ENCODE measurements at places on chromosomes 1 and 21. TPM values are rescaled to one million over a fixed set of nuclear protein-coding genes. Genes with fewer than 3 reads are reported as not detected.
A peak's percentile ranks its signal among the peaks of the same experiment; 100 is the strongest.

- no peak for DNase-seq
Measured at GRCh38 chr21:46489800-46490199, 31.1 kb downstream of the DIP2A start.

DNA sequence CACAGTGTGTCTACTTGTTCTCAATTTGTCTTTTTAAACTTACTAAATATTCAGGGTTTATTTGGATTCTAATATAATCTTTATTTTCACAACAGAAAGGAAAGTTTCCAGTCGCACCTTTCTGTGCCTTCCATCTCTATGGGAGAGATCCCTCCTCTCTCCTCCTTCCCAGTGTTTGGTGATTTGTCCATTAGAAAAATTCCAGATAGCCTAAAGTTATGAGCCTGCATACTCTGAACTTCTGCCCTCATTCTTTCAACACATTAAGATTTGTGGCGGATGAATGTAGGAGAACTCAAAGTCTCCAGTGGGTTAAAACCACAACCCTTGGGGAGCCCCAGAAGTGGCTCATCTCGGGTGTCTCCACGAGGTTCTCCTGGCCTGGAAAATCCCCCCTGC is 3.6 kb downstream of the NHLH2 start:
- no peak for DNase-seq

GRCh38 chr21:37208056-37208721 is 58.9 kb downstream of the VPS26C start:
- peak; percentile 35 for DNase-seq

GRCh38 chr1:63888984-63889383 is 115.2 kb downstream of the ROR1 start:
- no peak for DNase-seq

DNA sequence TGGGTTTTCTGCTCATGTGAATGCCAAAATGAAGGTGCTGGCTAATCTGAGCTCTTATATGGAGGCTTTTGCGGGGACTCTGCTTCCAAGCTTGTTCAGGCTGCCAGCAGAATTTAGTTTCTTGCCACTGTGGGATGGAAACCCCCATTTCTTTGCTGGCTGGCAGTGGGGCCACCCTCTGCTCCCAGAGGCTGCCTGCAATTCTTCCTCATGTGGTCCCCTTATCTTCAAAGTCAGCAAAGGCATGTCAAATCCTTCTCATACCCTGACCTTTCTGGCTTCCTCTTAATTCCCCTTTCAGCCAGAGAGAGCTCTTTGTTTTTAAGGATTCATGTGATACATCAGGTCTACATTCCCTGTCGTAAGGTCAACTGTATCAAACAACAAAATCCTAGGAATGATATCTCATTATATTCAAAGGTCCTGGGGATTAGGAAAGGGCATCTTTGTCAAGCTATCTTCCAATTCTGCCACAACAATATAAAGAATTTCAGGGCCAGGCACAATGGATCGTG is 5.2 kb upstream of the GPR161 start:
- no peak for DNase-seq

GRCh38 chr1:213446496-213446895 is 395.5 kb downstream of the RPS6KC1 start:
- DNase-seq: no peak

DNA sequence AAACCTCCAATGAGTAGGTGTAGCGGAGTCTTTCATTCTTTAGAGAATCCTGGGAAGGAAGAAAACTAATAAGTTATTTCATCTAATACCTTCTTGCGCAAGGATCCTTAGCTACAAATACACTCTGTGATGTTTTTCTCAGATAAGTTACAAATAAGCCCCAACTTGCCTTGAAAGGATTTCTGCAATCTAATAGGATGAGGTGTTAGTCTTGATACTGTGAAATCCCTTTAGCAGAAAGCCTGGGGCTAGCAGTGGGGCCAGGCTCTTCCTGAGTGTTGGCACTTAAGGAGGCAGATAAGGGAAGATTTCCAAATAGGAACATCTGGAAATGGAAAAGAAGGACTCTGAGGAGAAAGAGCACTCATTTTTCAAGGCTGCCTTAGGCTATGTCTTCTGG is 168.0 kb upstream of the DAB1 start:
- DNase-seq: no peak

GRCh38 chr21:46036696-46037330 is 55.2 kb downstream of the COL6A1 start:
- no peak for DNase-seq

DNA sequence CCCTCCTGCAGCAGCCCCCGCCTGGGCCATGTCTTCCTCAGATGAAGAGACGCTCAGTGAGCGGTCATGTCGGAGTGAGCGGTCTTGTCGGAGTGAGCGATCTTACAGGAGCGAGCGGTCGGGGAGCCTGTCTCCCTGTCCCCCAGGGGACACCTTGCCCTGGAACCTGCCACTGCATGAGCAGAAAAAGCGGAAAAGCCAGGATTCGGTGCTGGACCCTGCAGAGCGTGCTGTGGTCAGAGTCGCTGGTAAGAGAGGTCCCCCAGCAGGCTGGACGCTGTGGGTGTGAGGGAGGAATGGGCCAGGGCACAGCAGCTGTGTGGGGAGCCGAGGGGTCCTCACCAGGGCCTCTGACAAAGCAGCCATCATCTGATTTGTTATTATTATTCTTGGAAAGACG is 58.0 kb downstream of the NDUFS5 start:
- DNase-seq: no peak

DNA sequence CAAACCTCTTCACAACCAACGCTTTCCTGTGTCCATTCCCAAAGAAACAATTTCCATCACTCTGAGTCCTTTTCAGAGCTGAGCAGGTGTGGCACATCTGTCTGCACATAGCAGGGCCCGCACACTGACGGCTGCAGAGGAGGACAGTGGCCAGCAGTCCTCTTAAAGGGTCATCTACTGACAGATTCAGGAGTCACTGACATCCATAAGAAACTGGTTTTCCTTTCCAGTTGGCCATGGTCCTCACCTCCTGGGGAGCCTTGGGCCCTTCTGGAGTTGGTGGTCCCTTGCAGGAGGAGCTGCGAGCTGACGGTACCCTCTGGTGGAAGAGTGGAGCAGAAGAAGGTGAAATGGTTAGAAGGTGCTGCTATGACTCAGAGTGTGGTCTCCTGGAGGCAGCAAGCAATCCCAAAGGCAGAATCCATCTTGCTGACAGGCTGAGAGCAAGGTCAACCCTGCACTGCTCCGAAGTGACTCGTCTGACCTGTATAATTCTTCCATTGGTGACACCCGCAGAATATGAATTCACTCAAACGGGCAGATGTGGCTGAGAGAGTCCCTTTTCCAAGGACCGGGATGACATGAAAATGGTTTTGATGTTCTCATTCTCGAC is 278.5 kb upstream of the C1orf174 start:
- no peak for DNase-seq

- DNase-seq: no peak
Measured at GRCh38 chr21:43817157-43818086, 28.0 kb downstream of the RRP1 start.

GRCh38 chr1:225660544-225660946 is 7.6 kb upstream of the ENAH start:
- DNase-seq: no peak

GRCh38 chr21:36347962-36348328 is 27.9 kb downstream of the MORC3 start:
- no peak for DNase-seq

DNA sequence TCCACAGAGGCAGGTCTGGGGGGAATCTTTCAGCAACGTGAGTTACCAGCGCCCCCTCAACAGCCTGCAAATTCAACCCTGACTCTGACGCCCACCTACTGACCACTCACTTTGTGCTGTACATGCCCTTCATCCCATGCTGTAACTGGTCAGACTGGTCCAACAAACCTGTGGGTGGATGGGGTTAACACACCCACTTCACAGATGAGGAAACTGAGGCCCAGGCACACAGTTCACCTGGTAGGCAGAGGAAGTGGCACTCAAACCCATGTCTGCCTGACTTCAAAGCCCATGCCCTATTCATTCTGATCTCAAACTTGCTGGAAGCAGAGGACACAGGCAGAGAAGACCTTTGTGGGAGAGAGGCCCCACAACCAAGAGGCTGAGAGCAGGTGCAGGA is 172.9 kb downstream of the TRABD2B start:
- no peak for DNase-seq

- no peak for DNase-seq
Measured at GRCh38 chr1:229339520-229339919, 3.3 kb downstream of the CCSAP start.

DNA sequence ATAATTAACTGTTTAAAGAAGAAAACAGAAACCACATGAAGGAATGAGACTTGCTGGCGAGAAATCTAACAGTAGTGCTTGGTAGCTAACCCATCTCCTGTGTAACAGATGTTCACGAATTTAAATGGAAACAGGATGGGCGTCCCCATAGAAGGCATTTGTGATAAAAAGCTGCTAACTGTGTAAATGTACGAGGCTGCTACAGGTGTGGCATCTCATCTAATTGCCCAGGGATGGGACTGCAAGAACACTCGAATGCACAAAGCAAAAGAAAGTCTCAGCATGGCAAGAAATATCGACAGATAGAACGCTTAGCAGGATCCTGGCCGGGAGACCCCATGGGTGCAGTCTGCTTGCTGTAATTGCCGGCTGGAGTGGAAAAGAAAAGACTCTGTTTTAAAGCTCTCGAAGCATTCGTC is 112.7 kb downstream of the RUNX1 start:
- no peak for DNase-seq

DNA sequence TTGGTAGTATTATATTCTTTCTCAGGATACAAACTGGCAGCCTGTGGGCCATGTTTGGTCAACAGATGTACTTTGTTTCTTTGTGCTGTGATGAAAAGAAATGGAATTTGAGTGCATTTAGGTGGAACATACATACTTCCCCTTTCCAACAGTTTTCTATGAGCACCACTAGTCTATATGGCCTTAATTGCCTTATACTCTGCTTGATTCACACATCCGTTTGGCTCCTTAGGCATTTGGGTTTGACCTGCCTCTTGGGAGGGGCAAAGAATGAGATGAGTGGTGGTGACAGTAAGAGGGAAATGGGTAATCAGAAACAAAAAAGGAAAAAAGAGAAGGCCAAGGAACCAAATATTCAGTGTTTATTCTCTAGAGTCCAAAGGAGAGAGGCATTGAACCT is 17.0 kb downstream of the CFAP126 start:
- DNase-seq: no peak

DNA sequence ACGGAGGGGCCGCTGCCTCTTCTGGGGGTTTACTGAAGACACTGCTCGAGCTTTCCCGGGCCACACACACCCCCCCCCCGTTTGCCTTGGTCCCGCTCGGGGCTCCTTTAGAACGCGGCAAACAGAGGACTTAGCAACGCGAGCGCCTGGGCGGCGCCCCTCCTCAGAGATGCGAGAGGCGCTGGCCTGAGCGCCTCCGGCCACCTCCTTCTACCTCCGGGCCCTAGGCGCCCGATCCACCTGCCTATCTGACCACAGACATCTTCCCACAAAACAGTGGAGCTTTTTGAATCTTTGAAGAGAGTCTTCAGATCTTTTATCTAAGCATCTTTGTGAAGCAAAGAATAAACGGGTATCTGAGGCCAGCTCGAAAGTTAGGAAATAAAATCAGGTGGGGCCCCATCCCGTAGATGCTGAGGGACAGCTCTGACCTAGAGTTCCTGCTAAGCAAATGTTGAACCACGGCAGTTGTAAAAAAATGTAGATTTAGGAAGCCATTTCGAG is 436 bp upstream of the TTLL7 start:
- peak; percentile 75 for DNase-seq

DNA sequence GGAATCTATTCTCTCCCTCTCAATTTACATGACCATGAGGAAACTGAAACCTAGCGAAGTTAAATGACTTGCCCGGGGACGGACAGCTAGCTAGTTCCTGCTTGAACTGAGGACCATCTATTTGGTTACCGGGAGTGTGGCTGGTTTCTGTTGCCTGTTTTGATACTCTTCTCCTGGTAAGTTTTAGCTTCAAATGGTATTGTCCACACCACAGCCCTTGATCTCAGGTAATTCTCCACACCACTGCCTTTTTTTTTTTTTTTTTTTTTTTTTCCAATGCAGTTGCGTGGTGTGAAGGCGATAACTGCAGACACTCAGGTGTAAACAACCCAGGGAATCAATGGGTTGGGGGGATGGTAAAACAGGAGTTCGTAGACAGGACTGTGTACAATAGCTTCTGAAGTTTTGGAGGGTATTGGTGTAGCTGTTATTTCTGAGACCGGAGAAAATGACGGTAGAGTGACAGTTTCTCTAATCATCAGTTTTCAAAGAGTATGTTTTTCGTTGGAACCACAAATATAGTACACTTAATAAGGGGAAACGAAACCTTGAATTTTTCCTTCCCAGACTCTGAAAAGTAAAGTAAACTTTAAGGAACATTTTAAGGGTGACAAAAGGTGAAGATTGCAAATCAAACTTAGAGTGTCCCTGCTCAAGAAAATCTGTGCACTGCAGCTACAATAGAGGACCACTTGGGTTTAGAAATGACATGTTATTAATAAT is 125.3 kb upstream of the CACYBP start:
- peak; percentile 33 for DNase-seq

- DNase-seq: no peak
Measured at GRCh38 chr21:42213082-42213774, 5.7 kb upstream of the ABCG1 start.

GRCh38 chr1:203136409-203137042 is 9.0 kb downstream of the ADORA1 start:
- DNase-seq: no peak

- peak; percentile 64 for DNase-seq
Measured at GRCh38 chr1:10507111-10507879, 32.5 kb downstream of the PEX14 start.

- DNase-seq: no peak
Measured at GRCh38 chr1:108961198-108961597, 2.1 kb downstream of the CLCC1 start.

DNA sequence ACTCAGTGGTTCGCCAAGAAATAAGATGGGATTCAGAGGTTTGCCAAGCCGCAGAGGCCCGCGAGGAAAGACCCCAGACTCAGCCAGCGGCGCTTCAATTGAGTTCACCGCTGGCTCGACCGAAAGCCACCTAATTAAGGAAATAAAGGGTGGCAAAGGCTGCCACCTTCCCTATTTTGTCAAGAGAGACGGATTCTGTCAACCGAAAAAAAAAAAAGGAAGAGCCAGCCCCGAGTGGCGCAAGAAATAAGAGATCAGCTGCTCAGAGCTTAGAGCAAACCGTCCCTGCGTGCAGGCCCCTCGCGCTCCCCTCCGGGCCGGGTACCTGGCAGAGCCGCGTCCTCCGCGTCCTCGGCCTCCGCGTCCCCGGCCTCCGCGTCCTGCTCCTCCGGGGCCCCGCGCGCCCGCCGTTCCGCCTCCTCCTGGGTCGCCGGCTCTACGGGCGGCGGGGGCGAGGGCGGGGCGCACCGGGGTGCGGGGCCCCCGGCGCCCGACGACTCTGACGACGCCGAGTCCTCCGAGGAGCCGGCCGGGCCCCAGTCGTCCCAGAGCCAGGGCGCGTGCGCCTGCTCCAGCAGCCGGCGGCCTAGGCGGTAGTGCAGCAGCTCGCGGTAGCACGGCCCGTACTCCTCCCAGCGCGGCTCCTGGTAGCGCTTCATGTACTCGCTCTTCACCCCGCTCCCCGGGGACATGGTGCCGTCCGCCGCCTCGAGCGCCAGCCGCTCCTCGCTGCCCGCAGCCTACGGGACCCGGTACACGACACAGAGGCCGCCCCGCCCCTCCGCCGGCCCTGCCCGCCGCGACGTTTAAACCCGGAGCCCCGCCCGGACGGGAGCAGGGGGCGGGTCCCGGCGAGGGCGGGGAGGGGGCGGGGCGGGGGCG is 832 bp downstream of the CCSAP start:
- peak; percentile 73 for DNase-seq

The DUSP10 gene
- polyA plus RNA-seq: 12.0 TPM

The LCE2C gene
- not detected for polyA plus RNA-seq

The NKAIN1 gene
- polyA plus RNA-seq: 2.0 TPM

The HLX gene
- polyA plus RNA-seq: 20.7 TPM

The TFF1 gene
- polyA plus RNA-seq: not detected

All from muscle of back (tissue), 13 donors.